Nucleus accumbens (tissue), 56 donors: ENCODE measurements at places on chromosomes 12 and 14.

GRCh38 chr12:11183011-11183410, 3.7 kb downstream of the TAS2R42 start:
- DNase-seq, result no peak

GRCh38 chr12:68428724-68429501, 96.8 kb upstream of the MDM1 start:
- DNase-seq, result no peak

GRCh38 chr14:87122166-87122565, 870.8 kb downstream of the GALC start:
- no peak for DNase-seq

- DNase-seq, result no peak
Measured at GRCh38 chr12:95173392-95174251, 43.6 kb downstream of the FGD6 start.

DNA sequence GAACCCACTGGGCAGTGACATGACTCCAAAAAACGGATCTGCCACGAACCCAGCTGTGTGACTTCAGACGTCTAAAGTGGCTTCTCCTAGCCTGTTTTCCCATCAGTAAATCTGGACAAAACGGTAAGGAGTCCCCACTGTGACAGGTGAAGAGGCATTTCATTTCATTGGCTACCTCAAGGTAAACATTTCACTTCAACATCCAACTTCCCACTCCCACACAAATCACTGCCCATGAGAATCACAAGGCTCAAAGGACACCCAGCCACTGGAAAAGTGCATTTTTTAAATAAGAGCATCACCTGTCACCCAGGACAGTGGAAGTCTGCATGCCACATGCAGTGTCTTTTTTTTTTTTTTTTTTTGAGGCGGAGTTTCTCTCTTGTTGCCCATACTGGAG, 27.9 kb downstream of the HSP90AA1 start:
- no peak for DNase-seq

DNA sequence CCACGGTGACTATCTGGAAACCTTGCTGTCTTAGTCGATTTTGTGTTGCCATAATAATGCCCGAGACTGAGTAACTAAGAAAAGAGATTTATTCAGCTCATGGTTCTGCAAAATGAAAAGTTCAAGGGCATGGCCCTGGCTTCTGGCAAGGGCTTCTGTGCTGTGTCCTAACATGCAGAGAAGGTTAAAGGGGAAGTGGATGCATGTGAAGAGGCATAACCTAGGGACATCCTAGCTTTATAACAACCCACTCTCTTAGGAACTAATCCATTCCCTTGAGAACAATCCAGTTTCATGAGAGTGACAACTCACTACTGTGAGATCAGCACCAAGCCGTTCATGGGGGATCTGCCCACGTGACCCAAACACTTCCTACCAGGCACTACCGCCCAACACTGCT, 11.5 kb downstream of the FLVCR2 start:
- no peak for DNase-seq

DNA sequence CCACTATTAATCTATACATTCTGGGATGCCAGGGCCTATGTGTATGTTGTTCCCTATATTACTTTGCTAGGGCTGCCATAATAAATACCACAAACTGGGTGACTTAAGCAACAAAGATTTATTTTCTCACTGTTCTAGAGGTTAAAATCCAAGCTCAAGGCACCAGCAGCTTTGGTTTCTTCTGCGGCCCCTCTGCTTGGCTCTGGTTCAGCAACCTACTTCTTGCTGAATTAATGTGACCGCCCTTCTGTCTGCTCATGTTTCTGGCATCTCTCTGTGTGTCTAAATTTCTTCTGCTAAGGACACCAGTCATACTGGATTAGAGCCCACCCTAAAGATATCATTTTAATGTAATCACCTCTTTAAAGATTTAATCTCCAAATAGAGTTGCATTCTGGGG, 84.7 kb downstream of the ZNF664 start:
- DNase-seq, result no peak

GRCh38 chr14:105095236-105095805, 30.1 kb upstream of the GPR132 start:
- DNase-seq, result no peak

DNA sequence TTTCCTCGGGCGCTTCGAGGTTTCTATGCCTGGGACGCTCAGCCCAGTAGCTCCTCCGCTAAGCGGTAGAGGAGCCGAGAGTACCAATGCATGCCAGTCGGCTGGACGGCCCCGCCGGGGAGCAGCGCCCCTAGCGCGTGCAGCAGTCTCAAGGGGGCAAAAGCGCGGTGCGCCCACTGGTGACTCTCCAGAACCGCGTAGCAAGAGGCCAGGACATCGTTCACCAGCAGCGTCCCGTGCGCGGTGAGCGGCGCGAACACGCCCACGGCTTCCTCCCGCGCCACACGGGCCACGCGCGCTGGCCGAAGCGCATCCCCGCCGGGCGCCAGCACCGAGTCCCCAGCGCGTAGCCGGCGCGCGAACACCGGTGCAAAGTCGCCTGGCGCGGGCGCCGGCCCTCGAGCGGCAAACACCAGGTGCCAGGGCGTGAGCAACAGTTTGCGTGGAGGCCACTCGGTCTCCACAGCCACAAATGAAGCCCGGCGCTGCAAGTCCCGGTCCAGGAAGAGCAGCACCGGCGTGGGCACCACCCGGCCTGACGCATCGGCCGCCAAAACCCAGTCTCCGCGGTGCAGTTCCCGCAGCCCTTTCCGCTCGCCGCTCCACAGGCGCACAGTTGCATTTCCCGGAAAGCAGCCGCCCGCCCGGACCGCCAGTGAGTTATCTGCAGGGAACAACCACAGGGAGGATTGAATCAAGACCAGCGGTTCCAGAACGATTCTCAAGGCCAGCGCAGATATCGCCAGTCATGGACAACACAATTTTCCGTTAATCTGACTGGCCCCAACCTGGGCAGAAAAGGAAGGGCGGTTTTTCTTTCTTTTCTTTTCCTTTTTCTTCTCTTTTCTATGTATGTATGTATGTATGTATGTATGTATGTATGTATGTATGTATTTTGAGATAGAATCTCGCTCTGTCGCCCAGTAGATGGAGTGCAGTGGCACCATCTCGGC, 4.5 kb downstream of the DHH start:
- DNase-seq, result peak; percentile 21

GRCh38 chr14:68426661-68427549, 366.0 kb downstream of the ZFP36L1 start:
- no peak for DNase-seq

GRCh38 chr12:98354520-98355035, 160.8 kb upstream of the TMPO start:
- no peak for DNase-seq

GRCh38 chr12:124543052-124543589, 24.3 kb downstream of the NCOR2 start:
- no peak for DNase-seq

GRCh38 chr14:59325906-59326305, 137.4 kb downstream of the DAAM1 start:
- DNase-seq, result no peak

GRCh38 chr12:65638324-65638723, 186.0 kb upstream of the HMGA2 start:
- DNase-seq, result no peak

DNA sequence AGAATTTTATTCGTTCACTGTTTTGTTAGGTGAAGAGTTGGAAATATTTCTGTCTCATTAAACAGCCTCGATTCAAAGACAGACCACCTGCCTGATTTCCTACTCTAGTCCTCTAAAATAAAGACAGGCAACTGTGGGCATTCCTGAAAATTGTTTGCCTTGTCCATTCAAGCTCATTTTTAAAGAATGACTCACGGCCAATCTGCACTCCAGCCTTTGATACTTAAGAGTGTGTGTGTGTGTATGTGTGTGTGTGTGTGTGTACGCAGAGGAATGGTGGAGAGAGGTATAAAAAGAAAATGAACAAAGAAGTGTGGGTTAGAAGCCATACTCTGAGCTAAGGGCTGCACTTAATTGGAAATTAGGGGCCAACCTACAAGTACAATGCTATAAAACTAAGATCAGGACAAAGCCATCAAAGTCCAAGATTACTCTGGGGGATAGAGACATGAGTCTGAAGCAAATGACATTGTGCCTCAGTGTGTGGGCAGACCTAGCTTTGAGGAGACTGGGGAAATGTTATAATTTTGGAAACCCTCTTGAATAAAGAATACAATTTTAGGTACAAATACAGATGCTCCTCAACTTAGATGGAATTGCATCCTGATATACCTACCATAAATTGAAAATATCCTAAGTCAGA, 45.6 kb upstream of the SOCS2 start:
- DNase-seq, result no peak

DNA sequence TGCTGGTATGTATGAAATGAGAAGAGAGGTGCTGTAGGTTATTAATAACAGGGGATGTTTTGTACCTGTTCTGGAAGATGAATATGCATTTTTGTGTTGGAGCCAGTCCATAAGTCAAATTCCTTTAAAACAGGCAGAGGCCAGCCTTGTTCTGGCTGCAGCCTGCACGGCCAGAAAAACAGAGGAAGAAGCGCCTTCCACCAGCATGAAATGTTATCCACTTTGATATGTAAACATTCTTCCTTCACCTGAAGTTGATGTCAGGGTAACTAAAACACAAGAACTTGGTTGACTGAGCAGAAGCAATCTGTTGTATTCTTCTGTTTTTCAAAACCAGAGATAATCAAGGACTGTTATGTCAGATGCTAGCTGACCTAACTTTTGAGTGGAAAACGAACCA, 237.9 kb upstream of the PLEKHG7 start:
- DNase-seq, result no peak

DNA sequence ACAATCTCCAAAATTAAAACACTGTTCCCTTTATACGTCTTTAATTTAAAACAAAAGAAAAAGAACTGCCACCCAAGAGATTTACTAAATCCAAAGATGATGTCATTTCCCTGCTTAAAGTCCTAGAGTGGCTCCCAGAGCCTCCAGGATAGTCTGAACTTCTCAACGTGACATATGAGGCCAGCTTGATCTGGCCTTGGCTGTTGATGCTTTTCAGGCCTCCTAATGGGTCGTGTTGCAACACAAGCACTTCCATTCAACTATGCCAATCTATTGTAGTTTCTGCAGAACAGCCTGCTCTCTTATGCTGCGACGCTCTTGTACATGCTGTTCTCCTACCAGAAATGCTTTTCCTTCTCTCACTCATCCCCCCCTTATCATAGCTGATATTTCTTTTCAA, 35.7 kb downstream of the LGR5 start:
- DNase-seq, result no peak

- no peak for DNase-seq
Measured at GRCh38 chr12:11862798-11863197, 207.9 kb upstream of the BCL2L14 start.

DNA sequence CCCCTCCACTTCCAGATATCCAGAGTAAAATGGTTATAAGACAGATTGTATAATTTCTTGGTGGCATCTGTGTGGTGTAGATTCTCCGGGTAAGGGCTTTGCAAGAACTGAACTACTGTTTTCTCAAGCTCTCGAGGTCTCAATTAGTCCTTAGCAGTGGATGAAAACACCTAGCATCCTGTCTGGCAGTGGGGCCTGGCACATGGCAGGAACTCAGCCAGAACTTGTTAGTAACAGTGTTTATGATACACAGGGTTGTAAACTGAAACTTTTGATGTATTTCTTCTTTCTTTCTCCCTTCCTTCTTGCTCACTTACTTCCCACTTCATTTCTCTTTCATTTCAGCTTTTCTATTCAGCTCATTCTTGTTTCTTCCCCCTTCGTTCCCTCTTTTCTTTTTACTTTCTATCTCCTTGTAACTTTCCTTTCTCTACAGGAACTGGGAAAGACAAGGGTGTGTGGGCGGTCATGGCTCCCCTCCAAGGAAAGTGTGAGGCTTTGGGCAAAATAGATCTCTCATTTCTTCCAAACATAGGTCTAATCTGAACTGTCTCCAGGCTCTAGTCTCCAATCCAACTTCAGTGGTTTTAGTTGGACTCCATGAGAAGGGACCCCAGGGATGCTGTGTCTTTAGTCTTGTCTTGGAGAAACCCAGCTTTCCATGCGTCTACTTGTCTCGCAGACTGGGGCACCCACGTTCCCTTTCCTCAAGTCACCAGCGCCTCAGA, 159.7 kb downstream of the PAH start:
- no peak for DNase-seq

- DNase-seq, result no peak
Measured at GRCh38 chr14:89251061-89251460, 166.0 kb downstream of the FOXN3 start.

DNA sequence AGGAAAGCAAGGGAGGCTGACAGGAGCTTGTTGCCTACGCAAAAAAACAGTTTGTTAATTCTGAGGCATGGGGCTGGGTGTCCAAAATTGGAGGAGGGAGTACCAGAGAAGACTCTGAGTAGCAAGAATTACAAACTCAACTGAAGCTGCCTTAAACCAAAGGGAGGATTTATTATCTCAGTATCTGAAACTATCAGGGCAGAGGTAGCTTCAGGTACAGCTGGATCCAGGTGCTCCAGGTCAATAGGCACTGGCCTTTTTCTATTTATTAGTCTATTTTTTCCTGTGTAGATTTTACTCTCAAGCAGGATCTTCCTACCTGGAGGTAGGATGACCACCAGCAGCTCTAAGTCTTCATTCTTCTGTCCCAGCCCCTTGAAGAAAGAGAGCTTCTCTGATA, 135.3 kb upstream of the NCOR2 start:
- DNase-seq, result no peak

DNA sequence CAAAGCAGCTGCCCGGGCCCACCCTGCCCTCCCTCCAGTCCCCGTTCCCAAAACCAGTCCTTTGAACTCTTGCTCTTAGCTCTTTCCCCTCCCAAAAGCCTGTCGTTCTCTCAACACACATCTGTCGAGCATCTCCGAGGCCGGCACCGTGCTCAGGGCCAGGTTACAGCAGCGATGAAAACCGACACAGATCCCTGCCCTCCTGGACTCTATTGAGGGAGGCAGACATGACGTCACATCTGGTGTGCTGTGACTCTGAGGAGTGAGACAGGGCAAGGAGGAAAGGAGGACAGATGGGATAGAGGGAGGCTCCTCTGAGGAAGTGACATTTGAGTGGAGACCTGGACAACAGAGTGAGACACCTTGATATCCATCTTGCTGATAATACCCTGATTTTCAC, 34.6 kb upstream of the PWP1 start:
- DNase-seq, result no peak

DNA sequence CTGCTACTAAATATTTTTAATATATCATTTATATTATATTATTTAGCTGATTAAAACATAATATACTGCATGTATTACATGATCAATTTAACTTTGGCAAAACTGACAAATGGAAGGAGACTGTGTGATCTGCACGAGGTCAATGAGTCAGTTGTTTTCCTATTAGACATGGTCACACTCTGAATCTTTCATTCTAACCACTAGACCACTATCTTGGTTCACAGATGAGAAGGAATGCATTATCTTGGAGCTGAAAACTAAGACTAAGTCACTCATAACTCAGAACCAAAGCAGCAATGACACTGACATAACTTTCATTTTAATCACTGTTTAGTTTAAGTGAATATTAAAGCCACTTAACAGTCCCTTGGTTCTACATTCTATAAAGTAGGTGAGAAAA, 37.4 kb downstream of the GNPTAB start:
- DNase-seq, result no peak

GRCh38 chr12:10249690-10250455, 37.2 kb downstream of the GABARAPL1 start:
- no peak for DNase-seq

GRCh38 chr14:68633131-68633991, 159.5 kb downstream of the ZFP36L1 start:
- DNase-seq, result no peak

GRCh38 chr12:19428246-19428645, 11.0 kb upstream of the AEBP2 start:
- DNase-seq, result no peak
